A549 treated with Hydrocortisone at 1 μM for 4 hours (cell line): ENCODE measurements at places on chromosomes 3 and 15. TPM values are rescaled to one million over a fixed set of nuclear protein-coding genes. Genes with fewer than 3 reads are reported as not detected.

CASR gene
- total RNA-seq: not detected in 5 replicates

B2M gene
- total RNA-seq: 414 to 472 TPM (median 429 TPM) in 5 replicates

GHSR gene
- not detected in 5 replicates for total RNA-seq

GPR62 gene
- total RNA-seq: not detected in 5 replicates

C3orf33 gene
- total RNA-seq: 5.6 to 6.9 TPM (median 6.3 TPM) in 5 replicates

WWTR1 gene
- 143 to 172 TPM (median 159 TPM) in 5 replicates for total RNA-seq

STAC gene
- total RNA-seq: 1.7 to 2.2 TPM (median 2.0 TPM) in 5 replicates
